ENCODE measurements at places on chromosomes 7 and 10. TPM values are rescaled to one million over a fixed set of nuclear protein-coding genes. Genes with fewer than 3 reads are reported as not detected.

DNA sequence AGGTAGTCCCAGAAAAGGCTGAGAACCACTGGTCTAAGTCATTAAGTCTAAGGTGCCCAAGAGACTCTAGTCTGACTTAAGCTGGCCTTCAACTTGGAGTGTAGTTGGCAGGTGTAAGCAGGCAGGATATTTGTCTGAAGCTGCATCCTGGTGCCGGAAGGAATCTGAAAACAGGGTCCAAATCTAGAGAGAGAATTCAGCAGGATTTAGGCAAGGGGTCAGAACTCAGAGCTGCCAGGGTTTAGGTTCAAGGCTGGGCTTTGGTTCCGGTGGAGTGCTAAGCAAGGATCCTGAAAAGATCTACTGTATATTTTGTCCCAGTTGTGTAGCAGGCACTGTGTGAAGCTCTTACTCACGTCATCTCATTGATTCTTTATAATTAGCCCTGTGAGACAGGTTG lies 16.5 kb upstream of the SEPTIN7 start:
- no peak overlapping the region for H3K4me3 ChIP-seq
- H3K27me3 ChIP-seq: no peaks in the 10 kb centered on the region
- DNase-seq: no peak

DNA sequence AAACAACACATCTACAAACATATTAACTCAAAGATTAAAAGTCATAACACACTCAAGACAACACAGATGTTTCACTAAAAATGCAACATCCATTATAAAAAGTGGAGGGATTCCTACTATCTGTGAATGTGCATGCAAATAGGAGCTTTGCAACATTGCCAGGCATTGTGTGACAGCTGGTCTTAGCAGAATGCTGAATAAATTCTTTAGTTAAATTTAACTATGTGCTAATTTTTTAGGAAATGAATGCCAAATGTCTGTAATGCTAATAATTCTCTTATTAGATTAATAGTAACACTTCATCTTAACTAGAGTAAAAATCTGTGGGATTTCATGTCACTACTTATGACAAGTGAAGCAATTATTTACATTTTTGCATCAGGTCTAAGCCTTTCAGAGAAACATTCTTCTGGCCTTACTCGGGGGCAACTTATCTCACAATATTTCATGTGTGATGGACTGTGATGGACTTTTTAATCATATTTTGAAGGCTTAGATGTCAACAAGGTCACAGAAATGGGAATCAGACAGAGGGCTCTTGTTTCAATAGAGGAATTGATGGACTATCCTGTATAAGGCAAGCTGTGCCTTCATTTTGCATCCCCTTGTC lies 524.6 kb upstream of the KCND2 start:
- no peaks in the 10 kb centered on the region for H3K4me1 ChIP-seq
- no peaks in the 10 kb centered on the region for H3K27me3 ChIP-seq
- no peaks in the 10 kb centered on the region for H3K36me3 ChIP-seq
- H3K27ac ChIP-seq: no peak overlapping the region
- DNase-seq: no peak

- H3K36me3 ChIP-seq: no peaks in the 10 kb centered on the region
- H3K27ac ChIP-seq: no peak overlapping the region
- H3K4me3 ChIP-seq: no peak overlapping the region
- H3K4me1 ChIP-seq: no peaks in the 10 kb centered on the region
- no peaks in the 10 kb centered on the region for H3K27me3 ChIP-seq
These were observed 24.3 kb downstream of the CDH23 start for GRCh38 chr10:71421075-71421434.

GRCh38 chr10:73159038-73159648 lies 8.7 kb downstream of the ECD start:
- peak; percentile 67 for DNase-seq
- H3K4me1 ChIP-seq: peaks cover 30% of the 10 kb centered on the region
- H3K36me3 ChIP-seq: peaks cover 29% of the 10 kb centered on the region
- no peak overlapping the region for H3K4me3 ChIP-seq
- H3K27ac ChIP-seq: no peak overlapping the region
- H3K27me3 ChIP-seq: no peaks in the 10 kb centered on the region

- H3K4me1 ChIP-seq: no peaks in the 10 kb centered on the region
- no peak overlapping the region for H3K27ac ChIP-seq
- no peaks in the 10 kb centered on the region for H3K27me3 ChIP-seq
- DNase-seq: no peak
- no peak overlapping the region for H3K4me3 ChIP-seq
- H3K36me3 ChIP-seq: no peaks in the 10 kb centered on the region
These were observed 50.6 kb downstream of the PTPRN2 start for GRCh38 chr7:158536871-158537515.

GRCh38 chr7:134514663-134515062 lies 12.7 kb upstream of the AKR1B10 start:
- no peaks in the 10 kb centered on the region for H3K36me3 ChIP-seq
- H3K27me3 ChIP-seq: no peaks in the 10 kb centered on the region
- H3K27ac ChIP-seq: no peak overlapping the region
- no peaks in the 10 kb centered on the region for H3K4me1 ChIP-seq
- no peak overlapping the region for H3K4me3 ChIP-seq

GRCh38 chr10:955820-956217 lies 24.3 kb upstream of the LARP4B start:
- no peaks in the 10 kb centered on the region for H3K4me1 ChIP-seq
- H3K27me3 ChIP-seq: no peaks in the 10 kb centered on the region
- H3K27ac ChIP-seq: no peak overlapping the region
- no peaks in the 10 kb centered on the region for H3K36me3 ChIP-seq
- DNase-seq: no peak
- H3K4me3 ChIP-seq: no peak overlapping the region

GRCh38 chr10:76492026-76492425 lies 1060.6 kb downstream of the LRMDA start:
- H3K4me3 ChIP-seq: no peak overlapping the region
- H3K27ac ChIP-seq: no peak overlapping the region
- no peak for DNase-seq
- H3K36me3 ChIP-seq: no peaks in the 10 kb centered on the region
- H3K27me3 ChIP-seq: no peaks in the 10 kb centered on the region
- no peaks in the 10 kb centered on the region for H3K4me1 ChIP-seq

GRCh38 chr7:83611776-83612175 lies 37.2 kb downstream of the SEMA3E start:
- no peak overlapping the region for H3K27ac ChIP-seq
- no peak overlapping the region for H3K4me3 ChIP-seq
- H3K27me3 ChIP-seq: no peaks in the 10 kb centered on the region
- DNase-seq: no peak
- H3K4me1 ChIP-seq: no peaks in the 10 kb centered on the region

Gene PDCD11
- 37.8 TPM for total RNA-seq

Gene ETV1
- total RNA-seq: not detected

Data from CD4-positive, alpha-beta memory T cell (primary cell).